ENCODE measurements at places on chromosomes 2 and 18.
A peak's percentile ranks its signal among the peaks of the same experiment; 100 is the strongest.

- no peak for DNase-seq
Measured at GRCh38 chr2:36235882-36236281, 119.7 kb upstream of the CRIM1 start.

GRCh38 chr18:58955738-58956137 lies 91.1 kb downstream of the ZNF532 start:
- DNase-seq, result no peak

DNA sequence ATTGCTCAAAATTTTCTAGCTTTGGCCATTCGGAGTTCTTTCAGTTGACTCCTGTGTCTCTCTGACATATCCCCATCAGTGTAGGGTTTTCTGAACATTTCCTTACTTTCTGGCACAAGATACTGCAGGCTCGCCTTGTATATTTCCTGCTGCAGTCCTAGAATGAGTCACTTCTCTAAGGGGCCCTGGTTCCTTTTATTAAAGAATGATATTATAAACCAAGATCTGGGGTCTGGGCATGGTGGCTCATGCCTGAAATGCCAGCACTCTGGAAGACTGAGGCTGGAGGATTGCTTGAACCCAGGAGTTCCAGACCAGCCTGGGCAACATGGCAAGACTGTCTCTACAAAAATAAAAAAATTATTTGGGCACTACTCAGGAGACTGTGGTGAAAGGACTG lies 3.0 kb upstream of the RPL37A start:
- no peak for DNase-seq

GRCh38 chr2:233092432-233093165 lies 32.5 kb downstream of the INPP5D start:
- DNase-seq, result no peak

DNA sequence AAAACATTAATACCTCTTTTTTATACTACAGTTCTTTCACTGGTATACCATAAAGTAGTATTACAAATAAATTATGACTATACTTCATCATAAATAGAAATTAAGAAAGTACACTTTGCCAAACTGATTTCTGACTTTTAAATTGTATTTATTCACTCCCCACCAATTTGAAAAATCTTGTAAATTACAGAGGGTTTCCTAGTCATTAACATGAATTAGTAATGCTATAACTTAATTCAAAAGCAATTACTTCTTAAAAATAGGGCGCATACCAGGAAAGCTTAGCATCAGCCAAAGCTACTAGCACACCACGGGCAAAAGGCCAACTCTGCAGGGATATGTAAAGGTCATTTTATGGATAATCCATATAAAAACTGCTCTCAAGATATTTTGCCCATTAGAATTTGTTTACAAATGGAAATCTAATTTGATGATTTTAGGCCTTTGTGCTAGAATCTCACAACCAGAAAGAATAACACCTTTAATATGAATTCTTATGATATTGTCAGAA lies 142.3 kb downstream of the PIGN start:
- peak; percentile 81 for DNase-seq

DNA sequence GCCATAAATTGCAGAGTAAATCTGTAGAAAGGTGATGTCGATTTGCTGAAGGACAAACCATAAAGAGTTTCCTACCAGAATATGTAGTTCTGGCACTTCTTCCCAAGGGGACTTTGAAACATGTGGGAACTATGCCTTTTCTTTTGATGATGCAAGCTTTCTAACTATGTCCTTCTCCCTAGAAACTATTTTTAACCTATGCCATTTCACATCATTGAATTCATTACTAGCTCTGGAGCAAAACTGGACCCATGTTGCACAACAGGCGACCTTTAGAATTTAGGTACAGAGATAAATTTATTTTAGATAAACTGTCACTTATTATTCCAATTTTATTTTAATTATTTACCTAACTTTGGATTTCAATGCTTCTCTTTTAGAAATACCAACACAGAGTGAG lies 186.5 kb downstream of the CCDC102B start:
- DNase-seq, result no peak

- peak; percentile 72 for DNase-seq
Measured at GRCh38 chr2:159073256-159073655, 104.8 kb downstream of the TANC1 start.

DNA sequence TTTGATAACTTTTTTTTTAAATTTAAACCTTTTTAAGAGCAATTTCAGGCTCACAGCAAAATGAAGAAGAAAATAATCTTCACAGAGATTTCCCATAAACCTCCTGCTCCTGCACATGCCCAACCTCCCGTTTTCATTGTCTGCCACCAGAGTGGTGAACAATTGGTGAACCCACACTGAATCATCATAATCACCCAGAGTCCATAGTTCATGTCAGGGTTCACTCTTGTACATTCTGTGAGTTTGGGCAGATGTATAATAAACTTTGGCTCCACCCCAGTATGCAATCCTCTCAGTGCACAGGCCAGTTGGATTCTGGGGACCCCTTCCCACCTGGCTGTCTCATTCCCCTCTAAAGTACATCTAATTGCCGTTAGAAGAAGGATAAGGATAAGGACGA lies 24.4 kb downstream of the C18orf54 start:
- DNase-seq, result no peak

- no peak for DNase-seq
Measured at GRCh38 chr18:9475643-9476591, 604 bp downstream of the RALBP1 start.

GRCh38 chr2:211957799-211958198 lies 580.8 kb downstream of the ERBB4 start:
- DNase-seq, result no peak

DNA sequence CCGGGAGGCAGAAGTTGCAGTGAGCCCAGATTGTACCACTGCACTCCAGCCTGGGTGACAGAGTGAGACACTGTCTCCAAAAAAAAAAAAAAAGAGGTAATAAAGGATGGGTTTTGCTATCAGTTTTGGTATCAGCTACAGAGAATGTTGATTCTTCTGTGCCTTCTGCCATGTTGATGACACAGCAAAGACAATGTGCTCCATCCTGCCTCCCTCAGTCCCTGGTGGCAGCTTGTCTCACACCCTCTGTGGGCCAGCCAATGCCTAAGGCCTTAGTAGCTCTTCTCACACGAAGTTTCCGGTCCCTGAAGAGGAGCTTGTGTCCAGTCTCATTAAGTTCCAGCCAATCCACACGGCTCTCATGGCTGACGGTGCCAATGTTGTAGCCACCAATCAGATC lies 17.6 kb downstream of the IFT172 start:
- DNase-seq, result no peak

- DNase-seq, result no peak
Measured at GRCh38 chr2:203886661-203887151, 19.1 kb downstream of the CTLA4 start.

DNA sequence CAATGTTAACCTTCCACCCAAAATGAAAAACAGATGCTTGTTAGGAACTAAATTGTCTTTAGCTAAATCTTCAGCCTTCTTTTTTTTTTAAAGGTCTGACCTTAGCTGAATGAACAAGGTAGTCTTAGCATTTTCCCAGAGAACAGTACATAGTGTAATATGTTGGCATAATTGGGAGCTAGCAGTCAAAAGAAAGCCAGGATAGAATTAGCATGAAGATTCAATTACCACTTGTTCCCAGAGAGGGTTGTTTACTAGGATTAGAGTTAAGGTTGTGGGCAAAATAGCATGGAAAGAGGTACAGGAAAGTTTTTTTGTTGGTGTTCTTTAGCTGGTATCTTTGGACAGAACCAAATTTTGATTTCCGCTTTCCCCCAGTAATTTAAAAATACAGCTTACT lies 6.9 kb downstream of the CDH20 start:
- no peak for DNase-seq

DNA sequence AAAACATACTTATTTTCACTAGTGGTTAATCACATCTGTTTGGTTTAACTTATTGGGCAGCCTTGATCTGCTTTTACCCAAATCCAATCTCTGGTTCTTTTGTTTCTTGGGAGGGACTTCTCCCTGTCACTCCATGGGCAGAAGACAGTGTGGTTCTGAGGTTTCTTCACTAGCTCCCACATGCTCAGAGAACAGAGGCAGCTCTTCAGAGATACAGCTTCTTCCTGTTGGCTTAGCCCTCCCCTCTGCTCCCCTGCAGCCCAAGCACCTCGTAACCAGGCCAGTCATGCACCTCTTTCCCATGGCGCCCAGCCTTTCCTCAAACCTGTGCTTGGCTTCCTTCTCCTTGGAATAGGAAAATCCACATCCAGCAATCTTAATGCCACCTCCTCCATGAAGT lies 32.8 kb downstream of the SLC9A2 start:
- DNase-seq, result no peak

DNA sequence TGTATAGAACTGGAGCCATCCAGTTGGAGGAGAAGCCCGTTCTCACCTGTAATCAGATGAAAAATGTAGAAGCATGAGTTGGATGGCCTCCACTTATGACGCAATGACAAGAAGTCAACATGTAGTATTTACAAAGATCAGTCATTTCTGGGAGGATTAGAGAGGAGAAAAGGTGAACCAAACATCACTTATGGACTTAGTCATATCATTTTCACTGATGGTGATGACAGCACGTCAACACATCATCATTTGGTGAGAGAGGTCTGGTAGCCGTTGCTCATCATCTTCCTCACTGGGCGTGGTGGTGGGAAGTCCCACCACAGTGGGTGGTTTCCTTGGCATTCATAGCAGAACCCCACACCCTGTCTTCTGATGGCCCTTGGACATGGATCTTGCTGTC lies 264.2 kb upstream of the EPAS1 start:
- DNase-seq, result no peak

DNA sequence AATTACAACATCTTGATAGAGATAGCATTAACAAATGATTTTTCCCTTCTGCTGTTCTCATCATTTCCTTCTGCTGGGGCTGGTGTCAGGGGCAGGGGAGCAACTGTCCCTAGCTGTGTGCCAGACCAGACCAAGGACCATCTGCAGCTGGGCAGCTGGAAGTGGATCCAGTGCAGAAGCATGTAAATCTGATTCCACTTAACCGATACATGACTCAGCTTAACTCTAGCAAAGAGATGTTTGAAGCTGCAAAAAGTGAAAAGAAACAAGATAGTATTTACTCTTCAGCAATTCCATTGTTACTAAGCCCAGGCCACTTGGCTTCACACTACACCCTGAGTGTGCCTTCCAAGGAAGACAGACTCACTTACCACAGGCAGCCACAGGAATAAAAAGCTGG lies 151.1 kb downstream of the GALNT1 start:
- DNase-seq, result no peak

- no peak for DNase-seq
Measured at GRCh38 chr2:130371723-130372054, 15.8 kb downstream of the PTPN18 start.

DNA sequence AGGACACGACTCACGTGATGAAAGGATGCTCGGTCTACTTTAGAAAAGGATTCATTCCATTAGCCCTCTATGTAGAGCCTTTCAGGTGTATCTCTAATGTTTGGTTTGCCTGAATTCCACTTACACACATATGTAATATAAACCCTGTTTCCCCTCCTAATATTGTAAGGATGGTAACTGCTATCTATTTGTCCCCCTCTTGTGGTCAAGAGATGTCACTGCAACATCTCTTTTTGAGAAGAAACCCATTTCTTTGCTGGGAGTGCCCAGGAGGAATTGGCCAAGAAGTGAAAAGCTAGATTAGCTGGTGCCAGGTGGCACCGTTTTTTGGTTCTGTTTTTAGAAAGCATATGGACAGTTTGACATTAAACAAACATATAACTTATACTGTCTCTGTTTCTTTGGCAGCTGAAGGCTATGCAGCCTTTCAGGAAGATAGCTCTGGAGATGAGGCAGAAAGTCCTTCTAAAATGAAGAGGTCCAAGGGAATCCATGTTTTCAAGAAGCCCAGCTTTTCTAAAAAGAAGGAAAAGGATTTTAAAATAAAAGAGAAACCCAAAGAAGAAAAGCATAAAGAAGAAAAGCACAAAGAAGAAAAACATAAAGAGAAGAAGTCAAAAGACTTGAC lies 41.2 kb downstream of the RALBP1 start:
- DNase-seq, result no peak

DNA sequence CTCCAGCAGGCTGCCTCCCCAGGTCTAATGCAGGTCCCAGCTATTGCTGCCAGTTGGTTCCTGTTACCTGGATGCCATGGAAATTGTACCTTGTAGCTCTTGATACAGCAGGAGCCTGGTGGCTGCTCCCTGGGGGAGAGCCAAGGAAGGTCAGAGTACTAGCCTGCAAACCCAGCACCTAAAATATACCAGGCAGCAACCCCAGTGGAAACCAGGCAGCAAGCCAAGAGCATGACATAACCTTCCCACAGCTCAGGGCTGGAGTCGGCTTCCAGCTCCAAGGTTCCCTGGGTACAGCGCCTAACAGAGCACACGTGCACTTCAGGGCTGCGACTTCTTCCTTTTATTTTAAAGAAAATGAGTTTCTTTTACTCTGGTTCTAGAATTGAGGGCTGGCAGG lies 30.3 kb downstream of the TNP1 start:
- DNase-seq, result peak; percentile 52

- no peak for DNase-seq
Measured at GRCh38 chr18:78641689-78642231, 337.9 kb upstream of the SALL3 start.

DNA sequence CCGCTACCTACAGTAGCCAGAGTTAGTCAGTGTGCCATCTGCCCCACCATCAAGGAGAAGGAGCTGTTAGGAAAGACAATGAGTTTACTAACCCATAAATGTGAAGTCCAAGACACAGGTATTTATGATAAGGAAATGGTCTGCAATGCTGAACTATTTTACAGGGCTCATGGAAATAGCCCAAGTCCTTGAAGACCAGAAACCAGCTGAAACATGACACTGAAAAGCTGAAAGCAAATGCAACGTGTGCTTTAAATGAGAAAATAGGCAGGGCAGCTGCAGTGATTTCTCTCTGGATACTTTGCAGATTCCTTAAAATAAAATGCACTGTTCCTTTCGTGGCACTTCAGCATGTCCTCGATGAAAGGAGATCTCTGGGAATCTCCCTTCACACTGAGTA lies 256.4 kb upstream of the TCF4 start:
- no peak for DNase-seq

DNA sequence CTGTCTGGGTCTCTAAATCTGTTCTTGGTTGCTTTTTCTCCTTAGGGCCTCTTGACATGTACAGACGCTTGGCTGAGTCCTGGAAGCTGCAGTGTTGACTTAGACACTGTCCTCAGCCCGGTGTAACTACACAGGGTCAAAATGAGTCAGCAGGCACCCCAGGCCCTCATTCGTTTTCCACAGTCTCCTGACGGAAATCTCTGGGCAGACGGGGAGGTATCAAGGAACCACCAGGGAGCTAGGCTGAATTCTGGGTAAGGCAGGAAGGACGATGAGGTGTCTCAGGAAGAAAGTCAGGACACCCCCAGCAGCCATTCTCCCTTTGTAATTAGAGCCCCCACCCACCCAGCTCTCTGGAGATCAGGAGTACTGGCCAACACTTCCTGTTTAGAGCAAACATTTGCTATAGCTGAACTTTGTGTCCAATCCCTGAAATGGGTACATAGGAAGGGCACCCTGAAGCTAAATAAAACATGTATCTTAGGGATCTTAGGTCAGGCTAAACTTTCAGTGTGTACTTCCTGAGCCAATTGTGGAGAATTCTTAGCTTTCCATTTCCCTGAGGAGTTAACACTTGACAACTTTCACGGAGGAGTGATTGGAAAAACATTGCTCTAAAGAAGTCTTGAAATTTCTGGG lies 23.9 kb upstream of the EPAS1 start:
- DNase-seq, result no peak

GRCh38 chr2:226077841-226078240 lies 678.3 kb downstream of the NYAP2 start:
- DNase-seq, result no peak
